ENCODE measurements at places on chromosomes 11 and 22.

GRCh38 chr11:119419246-119419645 lies 3.7 kb downstream of the THY1 start:
- no peak for DNase-seq

GRCh38 chr11:62858201-62858600 lies 18.8 kb upstream of the WDR74 start:
- DNase-seq, result peak; percentile 60

GRCh38 chr11:17498058-17498457 lies 21.4 kb upstream of the ABCC8 start:
- peak; percentile 29 for DNase-seq

GRCh38 chr11:113564527-113565130 lies 89.4 kb upstream of the DRD2 start:
- DNase-seq, result no peak

DNA sequence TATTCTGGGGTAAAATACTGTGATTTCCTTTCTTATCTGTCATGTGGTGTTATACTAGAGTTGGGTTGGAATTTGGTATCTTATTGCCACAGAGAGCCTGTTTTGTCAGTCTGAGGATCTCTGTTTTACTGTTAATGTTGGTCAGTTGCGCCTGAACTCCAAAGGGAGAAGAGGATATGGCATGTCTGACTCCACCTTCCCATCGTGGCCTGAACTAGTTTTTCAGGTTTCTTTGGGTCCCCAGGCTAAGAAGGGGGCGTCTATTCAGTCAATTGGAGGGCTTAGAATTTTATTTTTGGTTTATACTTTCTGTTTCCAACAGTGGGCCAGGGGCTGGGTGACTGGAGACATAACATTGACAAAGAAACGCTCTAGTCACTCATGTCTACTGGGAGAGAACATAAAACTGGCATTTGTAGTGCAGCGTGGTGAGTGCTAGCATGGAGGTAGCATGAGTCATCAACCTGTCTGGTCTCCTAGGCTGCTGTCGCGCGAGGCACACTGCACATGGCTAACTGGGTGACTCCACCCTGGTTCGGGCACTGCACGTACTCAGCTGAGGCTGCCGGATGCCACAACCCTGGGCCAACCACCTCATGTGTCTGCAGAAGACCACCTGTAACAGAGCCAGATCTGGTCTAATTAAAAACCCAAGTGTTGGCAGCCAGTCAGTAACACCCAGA lies 120.1 kb upstream of the OR9Q1 start:
- peak; percentile 56 for DNase-seq

- DNase-seq, result no peak
Measured at GRCh38 chr11:10660323-10660722, 33.2 kb downstream of the IRAG1 start.

DNA sequence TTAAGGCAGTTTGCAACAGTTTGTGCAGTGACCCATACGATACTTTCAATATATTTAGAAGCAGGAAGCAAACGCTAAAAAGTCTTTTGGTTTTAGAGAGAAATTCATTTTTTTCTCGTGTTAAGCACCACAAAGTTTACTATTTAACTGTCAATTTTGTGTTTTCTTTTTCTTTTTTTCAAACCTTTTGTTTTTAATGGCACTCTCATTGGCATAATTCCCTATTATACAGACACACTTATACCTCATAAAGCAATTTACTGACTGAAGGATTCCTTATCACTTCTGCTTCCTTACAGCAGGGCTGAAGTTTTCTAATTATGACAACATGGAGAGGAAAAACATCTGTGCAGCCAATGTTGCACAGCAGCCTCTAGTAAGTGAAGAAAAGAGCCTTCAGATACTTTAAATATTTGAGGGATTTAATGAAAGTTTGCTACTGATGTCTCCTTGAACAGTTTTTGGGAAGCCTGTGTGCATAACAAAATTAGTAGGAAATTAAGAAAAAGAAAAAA lies 2191.2 kb downstream of the LRRC4C start:
- DNase-seq, result no peak

- peak; percentile 50 for DNase-seq
Measured at GRCh38 chr22:35539910-35540594, 579 bp upstream of the RASD2 start.

DNA sequence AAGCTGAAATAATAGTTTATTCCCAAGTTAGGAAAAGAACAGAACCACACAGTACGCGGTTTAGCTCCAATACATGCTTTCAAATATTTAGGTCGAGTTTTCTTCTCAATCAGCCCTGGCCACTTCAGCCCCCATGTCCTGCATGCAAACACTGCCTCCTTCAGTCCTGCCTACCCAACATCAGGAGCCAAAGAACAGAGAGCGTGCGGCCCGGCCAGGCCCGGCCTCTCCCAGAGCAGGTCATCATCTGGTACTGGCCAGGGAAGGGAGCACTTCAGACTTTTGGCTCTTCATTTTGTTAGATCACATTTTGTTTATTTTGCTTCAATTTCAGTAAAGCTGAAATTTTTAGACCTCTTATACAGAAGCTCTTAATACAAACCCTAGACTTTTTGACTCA lies 6.7 kb downstream of the BRD1 start:
- no peak for DNase-seq

GRCh38 chr11:94574193-94574961 lies 7.2 kb downstream of the PIWIL4 start:
- peak; percentile 45 for DNase-seq

DNA sequence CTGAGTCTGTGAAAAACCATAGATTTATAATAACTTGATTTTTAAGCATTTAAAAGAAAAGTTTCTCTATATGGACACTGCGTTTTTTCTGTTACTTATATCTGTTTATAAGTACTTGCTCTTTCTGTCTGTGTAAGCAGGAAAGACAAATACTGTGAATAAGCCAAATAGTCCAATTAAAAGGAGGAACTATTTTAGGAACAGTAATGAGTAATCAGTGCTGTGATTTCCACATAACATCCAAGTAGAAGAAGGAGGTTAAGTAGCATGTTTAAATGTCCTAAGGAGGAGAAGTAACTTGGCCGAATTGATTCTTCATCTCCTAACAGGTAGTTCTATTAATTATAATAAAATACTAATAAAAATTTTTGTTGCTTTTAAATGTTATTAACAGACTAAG lies 40.8 kb downstream of the ZNF214 start:
- DNase-seq, result no peak

DNA sequence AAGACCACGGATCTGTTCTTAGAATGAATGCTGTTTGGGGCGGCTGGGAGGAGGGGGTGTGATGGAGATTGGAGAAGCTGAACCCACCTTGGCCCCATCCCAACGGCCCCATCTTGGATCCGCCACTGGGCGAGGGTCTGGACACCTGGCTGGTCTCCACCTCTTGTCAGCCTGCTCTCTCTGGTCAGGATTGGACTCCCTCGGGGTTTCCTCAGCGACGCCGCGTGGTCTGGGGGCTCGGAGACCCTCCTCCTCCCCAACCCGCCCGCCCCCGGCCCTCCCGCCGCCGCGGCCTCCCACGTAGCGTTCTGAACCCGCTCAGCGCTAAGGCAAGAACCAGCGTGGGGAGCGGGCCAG lies 4.3 kb upstream of the FLI1 start:
- no peak for DNase-seq

DNA sequence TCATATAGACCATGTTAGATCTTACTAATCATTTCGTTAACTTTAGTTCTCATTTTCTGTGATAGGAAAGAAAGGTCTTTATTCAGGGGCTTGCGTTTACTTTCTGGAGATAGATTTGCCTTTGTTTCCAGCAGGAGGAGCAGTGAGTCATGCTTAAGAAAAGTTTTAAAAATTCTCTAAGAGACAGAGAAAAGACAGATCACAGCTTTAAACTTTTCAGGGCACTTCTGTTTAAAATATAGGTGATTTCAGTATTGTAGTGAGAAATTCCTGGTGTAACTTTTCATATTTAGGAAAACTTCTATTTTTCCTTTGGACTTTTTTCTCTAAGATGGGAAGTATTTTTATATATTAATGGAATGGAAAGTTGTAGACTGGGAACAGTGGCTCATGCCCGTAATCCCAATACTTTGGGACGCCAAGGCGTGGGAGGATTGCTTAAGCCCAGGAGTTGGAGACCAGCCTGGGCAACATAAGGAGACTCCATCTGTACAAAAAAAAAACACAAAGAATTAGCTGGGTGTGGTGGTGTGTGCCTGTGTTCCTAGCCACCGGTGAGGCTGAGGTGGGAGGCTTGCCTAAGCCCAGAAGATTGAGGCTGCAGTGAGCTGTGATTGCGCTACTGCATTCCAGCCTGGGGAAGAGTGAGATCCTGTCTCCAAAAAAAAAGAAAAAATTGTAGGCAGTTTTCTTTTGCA lies 60.3 kb downstream of the ATXN10 start:
- no peak for DNase-seq

DNA sequence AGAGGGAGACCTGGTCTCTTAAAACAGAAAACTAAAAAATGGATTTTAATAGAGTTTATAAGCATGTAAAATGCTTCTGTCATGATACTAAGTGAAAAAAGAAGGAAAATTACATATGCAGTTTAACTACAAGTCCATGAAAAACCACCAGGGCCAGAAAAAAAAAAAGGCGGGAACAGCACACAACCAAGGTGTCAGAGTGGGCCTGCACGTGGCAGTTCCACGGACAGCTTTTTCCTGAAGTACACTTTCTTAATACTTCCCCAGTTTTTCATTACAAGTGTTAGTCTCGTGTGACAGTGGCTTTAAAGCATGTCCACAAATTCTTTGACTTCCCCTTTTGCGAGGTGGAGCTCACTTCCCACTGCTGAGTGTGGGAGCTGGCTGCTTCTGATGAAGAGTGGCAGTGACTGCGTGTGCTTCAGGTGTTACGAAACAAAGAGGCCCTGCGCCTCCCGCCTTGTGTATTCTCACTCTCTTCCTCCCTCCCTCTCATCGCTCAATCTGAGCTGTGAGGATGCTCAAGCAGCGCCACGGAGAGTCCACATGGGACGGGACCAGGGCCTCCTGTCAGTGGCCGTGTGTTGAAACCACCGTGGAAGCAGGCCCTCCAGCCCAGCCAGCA lies 16.4 kb downstream of the PPM1F start:
- DNase-seq, result peak; percentile 70

- peak; percentile 100 for DNase-seq
Measured at GRCh38 chr11:68459886-68460740, 439 bp upstream of the PPP6R3 start.

GRCh38 chr11:33743291-33743690 lies 7.1 kb upstream of the CD59 start:
- DNase-seq, result no peak

- DNase-seq, result no peak
Measured at GRCh38 chr11:86876716-86877234, 76.4 kb downstream of the PRSS23 start.

- peak; percentile 73 for DNase-seq
Measured at GRCh38 chr22:32811788-32812545, 10.5 kb downstream of the TIMP3 start.

DNA sequence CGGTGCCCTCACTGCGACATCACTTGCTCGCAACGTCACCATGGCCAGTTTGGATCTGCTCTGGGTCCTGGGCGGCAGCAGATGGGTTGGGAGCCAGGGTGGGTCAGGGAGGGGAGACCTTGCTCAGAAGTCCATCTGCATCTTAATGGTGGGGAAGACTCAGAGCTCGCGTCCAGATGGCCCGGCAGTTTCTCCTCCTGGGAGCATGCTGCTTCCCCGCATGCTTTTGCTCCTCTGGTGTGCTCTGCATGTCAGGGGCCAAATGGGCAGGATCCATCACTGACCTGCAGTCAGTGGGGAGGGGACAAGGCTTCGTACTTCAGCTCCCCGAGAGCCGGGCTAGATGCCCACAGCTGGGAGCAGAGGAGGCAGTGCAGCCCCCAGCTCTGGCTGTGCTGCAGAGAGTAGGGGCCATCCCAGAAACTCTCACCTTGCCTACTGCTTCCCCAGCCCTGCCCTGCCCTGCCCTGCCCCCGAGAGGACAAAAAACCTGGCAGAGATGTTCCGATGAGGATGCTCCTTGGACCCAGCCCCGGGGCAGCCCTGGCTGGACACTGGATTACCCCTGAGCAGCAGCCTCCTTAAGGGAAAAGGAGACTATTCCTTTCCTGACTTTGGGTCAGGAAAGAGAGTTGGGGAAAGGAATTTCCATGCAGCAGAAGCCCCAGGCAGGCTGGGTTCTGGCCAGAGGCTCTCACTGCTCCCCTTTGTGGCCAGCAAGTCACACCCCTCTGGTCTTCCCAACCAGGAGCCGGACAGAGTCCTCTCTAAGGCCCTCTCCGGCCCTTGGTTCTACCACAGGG lies 149.9 kb downstream of the PKNOX2 start:
- DNase-seq, result no peak

DNA sequence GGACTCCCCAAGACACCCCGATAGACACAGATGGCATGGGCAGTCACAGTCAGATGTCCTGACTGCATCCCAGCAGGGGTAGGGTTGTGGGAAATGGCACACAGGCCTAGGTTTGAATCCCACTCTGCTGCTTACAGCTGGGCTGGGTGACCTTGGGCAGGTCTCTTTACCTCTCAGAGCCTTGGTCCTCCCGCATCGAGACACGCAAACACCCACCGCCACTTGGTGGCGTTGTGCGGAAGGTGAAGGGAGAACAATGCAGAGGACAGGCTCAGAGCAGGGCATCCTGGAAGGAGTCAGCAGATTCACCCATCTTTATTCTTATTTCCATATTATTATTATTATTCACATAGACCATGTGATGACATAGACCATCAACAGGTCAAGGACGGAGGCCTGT lies 140.5 kb downstream of the MIAT start:
- DNase-seq, result peak; percentile 18

- no peak for DNase-seq
Measured at GRCh38 chr11:5679811-5680210, 5.1 kb downstream of the TRIM5 start.

DNA sequence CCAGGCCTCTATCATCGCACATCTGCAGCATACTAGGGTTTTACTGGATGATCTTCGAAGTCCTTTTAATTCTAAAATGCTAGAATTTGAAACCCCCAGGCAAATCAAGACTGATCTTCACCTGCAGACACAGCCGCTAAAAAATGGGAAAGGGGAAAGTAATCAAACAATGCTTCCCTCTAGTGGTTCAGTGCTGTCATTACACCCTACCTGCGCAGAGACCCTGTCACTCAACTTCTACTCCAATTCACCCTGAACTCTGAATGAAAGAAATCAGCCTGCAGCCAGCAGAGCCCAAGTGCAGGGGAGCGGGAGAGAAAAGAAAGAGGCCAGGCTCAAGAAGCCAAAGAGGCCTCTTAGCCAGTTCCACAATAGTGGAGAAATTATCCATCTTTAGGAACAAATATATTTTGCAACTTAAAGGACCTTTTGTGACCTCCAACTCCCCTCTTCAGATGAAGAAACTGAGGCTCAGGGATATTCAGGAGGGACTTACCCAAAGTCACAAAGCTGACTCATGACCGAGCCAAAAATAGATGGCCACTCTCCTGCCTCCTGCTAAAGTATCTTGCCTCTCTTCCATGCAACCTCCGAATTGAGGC lies 33.0 kb downstream of the SERGEF start:
- peak; percentile 57 for DNase-seq
